ENCODE measurements at places on chromosomes 11 and 22.

DNA sequence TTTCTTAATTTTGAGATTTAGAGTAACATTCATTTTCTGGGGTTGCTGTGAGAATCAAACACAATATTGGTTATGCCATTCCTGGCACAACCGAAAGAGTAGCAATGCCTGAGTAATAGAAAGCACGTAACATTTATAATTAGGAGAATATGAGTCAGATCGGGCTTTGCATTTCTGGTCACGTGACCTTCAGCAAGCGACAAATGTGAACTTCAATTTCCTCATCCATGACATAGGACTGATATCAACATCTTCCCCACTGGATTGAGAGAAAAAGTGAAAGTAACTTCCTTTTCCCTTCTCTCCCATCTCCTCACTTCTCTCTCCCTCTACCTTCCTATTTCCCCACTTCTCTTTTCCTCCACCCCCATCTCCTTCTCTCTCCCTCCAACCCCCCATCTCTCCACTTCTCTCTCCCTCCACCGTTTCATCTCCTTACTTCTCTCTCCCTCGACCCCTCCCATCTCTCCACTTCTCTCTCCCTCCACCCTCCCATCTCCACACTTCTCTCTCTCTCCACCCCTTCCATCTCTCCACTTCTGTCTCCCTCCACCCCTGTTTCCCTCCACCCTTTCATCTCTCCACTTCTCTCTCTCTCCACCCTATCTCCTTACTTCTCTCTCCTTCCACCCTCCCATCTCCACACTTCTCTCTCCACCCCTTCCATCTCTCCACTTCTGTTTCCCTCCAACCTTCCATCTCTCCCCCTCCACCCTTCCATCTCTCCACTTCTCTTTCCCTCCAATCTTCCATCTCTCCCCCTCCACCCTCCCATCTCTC is 33.5 kb upstream of the CAT start:
- DNase-seq, result no peak

DNA sequence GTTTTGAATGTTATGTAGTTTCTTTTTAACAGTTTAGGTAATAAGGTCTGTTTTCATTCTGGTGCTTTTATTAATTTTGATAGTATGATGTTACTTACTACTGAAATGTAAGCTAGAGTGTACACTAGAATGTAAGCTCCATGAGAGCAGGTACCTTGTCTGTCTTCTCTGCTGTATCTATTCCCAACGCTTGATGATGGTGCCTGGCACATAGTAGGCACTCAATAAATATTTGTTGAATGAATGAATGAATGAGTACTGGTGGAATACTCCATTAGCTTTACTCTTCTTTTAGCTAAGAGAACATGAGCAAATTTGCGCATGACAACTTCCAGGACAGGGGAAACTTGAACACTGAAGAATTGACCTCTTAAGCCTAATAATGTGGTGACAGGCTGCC is 6.6 kb upstream of the NAT10 start:
- no peak for DNase-seq

GRCh38 chr11:113363406-113363805 is 24.2 kb upstream of the ANKK1 start:
- DNase-seq, result no peak

DNA sequence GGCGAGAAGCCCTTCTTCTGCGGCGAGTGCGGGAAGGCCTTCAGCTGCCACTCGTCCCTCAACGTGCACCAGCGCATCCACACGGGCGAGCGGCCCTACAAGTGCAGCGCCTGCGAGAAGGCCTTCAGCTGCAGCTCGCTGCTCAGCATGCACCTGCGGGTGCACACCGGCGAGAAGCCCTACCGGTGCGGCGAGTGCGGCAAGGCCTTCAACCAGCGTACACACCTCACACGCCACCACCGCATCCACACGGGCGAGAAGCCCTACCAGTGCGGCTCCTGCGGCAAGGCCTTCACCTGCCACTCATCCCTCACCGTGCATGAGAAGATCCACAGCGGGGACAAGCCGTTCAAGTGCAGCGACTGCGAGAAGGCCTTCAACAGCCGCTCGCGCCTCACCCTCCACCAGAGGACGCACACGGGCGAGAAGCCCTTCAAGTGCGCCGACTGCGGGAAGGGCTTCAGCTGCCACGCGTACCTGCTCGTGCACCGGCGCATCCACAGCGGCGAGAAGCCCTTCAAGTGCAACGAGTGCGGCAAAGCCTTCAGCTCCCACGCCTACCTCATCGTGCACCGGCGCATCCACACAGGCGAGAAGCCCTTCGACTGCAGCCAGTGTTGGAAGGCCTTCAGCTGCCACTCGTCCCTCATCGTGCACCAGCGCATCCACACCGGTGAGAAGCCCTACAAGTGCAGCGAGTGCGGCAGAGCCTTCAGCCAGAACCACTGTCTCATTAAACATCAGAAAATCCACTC is 12.2 kb downstream of the ZNF74 start:
- DNase-seq, result no peak

GRCh38 chr11:27720277-27720830 is 20.1 kb upstream of the BDNF start:
- no peak for DNase-seq

GRCh38 chr11:19060629-19061028 is at the start of gene MRGPRX2:
Gene MRGPRX2, minus strand, starts transcription at chr11:19060717. Its CDS starts 4,315 bp downstream, at chr11:19056402.
- no peak for DNase-seq

GRCh38 chr22:46348099-46348695 is 12.7 kb downstream of the TRMU start:
- DNase-seq, result no peak

DNA sequence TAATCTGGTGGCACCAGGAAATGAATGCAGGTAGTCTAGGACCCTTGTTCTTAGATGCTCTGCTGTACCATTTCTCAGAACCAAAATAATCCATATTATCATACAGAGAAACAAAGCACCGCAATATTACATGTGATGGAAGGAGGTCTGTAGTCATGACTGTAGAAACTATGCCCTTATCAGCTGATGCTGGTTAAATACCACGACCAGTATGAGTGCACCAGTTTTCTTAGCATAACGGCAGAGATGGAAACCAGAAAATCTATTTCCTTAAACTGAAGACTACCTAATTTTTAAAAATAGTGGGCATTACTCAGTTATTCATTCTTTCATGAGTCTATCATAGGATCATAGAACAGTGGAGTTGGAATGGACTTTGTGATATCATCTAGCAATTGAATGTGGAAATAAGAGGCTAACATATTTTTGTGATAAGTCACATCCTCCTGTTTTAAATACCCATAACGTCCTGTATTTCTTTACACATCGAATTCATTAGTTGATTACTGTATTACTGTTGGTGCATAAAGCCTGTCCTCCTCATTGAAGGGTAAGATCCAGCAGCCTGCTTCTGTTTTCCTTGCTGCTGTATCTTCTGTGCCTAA is 15.1 kb downstream of the JHY start:
- DNase-seq, result no peak

- no peak for DNase-seq
Observed at GRCh38 chr22:40302149-40302548, 44.2 kb upstream of the ADSL start.

- DNase-seq, result no peak
Observed at GRCh38 chr11:63920126-63920938, 3.4 kb upstream of the RCOR2 start.

DNA sequence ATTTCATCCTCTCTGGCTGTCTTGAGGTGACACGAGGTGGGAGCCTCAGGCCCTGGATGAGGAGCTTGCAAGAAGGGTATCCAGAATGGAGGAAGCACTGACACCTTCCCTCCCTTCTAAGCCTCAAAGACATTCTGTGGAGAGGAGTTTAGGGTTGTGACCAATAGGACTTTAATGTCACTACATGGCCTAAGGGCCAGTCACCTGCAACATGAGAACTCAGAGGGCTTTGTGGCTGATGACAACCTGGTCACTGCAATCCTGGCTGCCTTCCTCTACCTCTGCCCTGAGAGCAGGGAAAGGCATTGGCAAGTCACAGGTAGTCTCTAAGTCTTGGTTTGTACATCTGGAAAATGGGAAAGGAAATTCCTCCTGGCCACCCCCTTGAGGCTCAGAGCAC is 33.7 kb downstream of the PISD start:
- DNase-seq, result no peak

DNA sequence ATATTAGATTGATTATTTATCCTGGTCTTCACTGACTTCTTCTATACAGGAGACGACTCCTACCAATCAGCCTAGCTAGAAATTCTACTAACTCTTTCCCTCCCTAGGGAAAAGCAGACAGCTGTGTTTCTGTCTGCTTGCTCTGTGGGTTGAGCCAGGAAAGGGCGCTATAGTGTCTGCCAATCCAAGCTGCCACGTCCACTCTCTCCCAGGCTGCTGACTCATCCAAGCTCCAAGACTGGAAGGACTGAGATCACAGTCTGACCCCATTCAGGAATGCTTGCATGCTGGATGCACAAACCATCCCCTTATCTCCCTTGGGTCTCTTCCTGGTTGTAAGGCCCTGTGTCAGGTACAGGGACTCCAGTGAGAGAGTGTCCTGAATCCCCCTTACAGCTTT is 955.6 kb downstream of the OPCML start:
- no peak for DNase-seq

GRCh38 chr11:72643547-72643946 is 30.7 kb downstream of the PDE2A start:
- DNase-seq, result no peak

DNA sequence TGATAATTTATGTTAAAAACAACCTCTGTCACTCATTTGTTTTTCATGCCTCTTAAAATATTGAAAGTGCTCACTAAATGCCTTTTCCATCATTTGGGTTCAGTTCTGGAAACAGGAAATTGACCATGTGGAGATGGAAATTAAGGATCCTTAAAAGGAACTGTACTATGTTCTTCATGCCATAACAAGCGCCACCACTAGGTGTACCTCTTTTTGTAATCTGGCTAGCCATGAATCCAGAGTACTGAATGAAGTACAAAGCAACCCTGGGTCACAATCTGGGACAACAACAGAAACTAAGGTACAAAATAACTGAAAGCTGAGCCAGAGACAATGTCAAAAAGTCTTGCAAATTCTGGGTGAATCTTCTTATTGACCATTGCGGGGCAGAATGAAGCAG is 559.1 kb downstream of the FAM181B start:
- no peak for DNase-seq

- DNase-seq, result peak; percentile 46
Observed at GRCh38 chr22:37696657-37697537, at the start of gene TRIOBP. Gene TRIOBP, plus strand, starts transcription at chr22:37697048. Its CDS starts 4,318 bp downstream, at chr22:37701366.

DNA sequence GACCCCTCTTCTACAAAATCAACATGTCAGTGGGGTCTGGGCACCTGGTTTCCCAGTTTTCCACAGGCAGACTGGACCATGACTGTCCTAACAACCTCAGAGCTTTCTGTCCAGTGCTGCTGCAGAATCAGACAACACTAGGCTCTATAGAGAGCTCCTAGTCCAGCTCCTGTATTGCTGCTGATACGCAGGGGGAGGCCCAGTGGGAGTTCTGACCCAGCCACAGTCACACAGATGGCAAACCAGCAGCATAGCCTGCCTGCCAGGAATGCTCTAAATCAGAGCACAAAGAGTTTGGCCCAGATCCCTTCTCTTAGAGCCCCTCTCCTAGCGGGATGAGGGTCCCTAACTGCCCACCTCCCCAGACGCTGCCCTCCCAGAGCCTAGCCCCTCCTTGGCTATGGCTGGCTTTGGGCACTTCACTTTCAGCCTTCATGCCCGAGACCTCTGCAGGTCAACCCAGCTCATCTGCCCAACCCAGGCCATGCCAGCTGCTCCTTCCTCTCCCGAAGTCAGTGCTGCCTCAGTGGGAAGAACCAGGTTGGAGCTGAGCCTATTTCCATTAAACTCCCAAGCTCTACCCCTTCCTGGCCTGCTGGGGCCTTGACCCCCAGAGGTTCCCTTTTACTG is 15.8 kb upstream of the SLCO2B1 start:
- no peak for DNase-seq

DNA sequence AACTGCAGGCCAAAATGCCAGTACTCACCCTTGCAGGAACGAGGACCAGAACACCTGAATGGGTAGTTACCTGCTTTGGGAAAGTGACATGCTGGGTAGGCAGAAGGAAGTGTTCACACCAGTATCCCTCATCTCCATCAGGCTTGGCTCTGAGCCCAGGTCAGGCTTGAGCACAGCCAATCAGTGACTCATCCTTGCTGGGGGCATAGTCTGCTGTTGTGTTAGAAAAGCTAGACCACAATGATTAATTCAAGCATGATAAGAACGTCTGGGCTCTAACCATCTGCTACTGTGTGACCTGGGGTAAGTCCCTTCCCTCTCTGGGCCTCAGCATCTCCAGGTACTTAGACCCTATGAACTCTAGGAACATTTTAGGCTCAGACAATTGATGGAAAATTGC is 450.4 kb downstream of the MIAT start:
- DNase-seq, result no peak

DNA sequence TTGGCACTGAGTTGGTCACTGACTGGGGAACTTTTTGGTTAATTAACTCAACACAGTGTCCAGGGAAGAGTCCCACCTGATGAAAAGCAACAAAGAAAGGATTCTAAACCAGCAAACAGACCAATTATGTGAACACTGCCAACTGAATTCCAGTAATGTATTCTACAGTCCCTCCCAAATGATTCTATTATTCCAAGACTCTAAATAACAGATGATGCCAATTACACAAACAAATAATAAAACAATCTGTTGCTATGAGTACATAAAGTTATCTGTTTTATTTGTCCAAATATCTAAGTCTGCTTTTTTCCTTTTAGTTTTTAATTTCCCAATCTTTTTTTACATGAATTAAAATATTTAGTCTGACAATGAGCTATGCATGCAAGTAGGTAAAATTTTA is 98.3 kb upstream of the TP53AIP1 start:
- DNase-seq, result no peak

DNA sequence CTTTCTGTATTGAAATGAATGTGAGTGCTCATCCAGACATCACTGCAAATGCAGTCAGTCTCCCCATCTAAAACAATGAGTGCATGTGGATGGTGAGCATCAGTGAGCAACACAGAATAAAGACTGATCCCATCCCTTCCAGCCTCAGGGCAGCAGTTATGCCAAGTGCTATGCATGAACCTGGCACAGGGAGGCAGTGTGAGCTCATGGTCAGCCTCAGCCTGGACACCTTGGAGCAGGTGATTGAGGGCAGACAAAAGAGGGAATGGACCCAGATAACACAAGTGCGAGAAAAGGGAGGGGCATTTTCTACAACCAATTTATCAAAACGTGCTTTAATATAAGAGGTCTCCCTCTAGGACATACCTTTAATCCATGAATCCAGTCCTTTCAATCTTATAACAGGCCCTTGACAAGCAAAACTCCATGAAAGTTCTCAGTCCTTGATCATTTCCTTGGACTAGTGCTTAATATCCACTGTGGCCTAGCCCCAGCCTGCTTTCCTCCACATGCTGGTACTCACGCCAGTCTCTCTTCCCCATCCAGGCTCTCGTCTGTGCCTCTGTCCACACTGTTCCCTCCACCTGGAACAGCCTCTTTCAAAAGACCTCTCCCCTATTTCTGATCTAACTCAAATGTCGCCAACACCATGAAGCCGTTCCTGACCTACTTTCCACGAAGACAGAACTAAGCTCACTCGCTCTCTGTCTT is 50.5 kb upstream of the LRRC55 start:
- DNase-seq, result no peak

DNA sequence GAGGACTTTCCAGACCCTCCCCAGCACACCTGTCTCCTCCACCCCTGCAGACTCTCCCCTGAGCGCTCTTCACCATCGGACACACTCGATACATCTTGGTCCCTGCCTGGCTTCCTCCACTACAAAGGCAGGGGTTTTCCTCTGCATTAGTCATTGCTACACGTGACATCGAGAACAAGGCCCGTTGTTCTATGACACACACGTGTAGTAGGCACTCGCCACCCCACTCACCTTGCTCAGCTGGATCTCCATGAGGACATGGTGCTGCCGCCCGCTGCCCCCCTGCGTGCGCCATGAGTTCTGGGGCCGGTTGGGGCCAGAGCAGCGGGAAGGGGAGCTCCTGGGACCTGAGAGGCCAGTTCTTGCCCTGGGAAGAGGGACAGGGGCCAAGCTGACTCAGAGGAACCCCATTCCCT is 16.7 kb downstream of the ATG2A start:
- DNase-seq, result no peak

Data from GM12892 (cell line).